ENCODE measurements at places on chromosomes 11 and 22.
A peak's percentile ranks its signal among the peaks of the same experiment; 100 is the strongest.

DNA sequence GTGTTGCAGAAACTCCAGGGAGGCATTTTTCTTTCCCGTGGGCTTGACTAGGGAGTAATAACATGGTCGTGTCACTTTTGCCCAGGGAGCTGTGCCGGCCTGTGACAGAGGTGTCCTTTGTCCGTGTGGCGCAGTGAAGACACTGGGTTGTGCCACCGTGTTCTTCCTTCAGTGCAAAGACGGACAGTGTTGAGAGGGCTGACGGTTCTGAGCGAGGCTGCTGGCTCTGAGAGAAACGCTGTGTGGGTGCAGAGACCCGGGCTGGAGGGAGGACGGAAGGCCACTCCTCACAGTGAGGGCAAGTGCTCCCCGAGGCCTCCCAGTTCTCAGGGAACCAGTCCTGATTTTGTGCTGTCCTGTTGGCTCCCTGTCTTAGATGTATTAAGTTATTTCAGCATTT, 20.2 kb downstream of the NUP50 start:
- no peak for DNase-seq

- DNase-seq = no peak
Measured at GRCh38 chr11:33387581-33387980, 130.4 kb downstream of the HIPK3 start.

- no peak for DNase-seq
Measured at GRCh38 chr22:36352803-36353507, 34.8 kb downstream of the MYH9 start.

DNA sequence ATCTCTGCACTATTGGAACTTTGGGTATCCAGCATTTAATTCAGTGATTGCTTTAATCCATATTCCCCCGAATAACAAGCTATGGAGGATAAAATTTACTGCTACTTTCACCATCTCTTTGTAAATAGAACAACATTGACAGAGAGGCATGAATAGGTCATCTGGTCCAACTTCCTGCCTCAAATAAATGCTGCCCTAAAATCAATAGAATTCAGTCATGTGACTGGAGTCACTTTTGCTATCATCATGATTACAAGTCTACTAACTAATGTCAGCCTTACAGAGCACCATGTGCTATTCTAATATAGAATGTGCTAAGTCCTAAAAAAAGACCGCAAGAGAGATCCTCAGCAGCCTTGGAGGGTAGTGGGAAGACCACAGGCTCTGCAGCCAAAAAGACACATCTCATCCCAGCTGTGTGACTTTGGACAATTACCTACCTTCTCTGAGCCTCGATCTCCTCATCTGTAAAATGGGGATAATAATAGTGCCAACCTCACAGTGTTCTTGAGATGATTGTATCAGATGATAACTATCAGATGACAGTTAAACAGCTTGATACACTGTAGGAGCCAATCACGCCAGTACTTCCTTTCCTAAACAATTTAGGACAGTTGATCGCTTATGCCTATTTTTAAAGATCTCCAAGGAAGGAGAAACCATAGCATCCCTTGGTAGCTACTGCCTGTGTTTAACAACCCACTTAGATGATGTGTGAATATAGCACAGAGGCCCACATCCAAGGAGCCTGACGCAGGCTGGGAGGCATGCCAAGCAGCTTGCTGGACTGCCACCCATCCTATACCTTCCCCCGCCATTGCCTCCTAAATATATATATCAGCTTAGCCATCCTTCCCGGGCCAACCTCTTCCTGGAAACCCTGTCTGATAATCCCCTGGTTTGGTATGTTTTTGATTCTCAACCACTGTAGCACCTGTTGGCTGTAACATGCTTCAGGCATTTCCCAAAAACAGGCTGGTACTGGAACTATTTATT, 77.3 kb upstream of the PHF21A start:
- no peak for DNase-seq

- no peak for DNase-seq
Measured at GRCh38 chr22:44776605-44777363, 24.4 kb downstream of the ARHGAP8 start.

- DNase-seq = peak; percentile 62
Measured at GRCh38 chr11:36164506-36165250, 124.5 kb downstream of the COMMD9 start.

DNA sequence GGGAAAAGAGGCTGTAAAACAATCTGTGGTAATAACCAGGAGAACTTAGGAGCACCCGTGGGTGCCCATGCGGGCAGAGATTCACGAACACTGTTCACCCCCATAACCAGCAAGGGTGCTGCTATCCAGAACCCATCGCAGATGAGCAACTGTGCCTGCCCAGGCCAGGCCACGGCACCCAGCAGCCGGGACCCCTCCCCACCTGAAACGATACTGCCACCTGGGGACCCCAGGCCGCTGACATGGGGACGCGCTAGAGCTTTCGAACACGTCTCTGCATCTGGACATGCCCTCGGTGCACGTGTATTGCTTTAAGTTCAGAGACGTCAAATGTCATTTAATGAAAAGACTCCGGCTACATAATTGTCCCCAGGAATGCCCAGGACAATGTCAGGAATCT, 14.3 kb upstream of the MUC2 start:
- no peak for DNase-seq

DNA sequence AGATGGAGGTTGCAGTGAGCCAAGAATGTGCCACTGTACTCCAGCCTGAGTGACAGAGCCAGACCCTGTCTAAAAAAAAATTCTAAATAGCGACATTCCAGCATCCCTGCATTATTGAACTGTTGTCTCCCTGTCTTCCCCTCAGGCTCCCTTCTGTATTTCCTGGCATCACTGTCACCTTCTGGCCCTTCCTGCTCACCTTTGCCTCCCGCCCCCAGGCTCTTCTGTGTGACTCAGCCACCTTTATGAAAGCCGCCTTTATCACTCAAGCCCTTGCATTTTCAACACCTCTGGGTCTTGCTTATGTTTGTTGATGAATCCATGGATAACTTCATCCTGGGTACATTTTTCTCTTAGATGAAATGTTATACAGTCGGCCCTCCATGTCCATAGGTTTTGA, 21.1 kb downstream of the UBASH3B start:
- DNase-seq = no peak

GRCh38 chr11:124442442-124442841, 3.1 kb downstream of the OR8B8 start:
- DNase-seq = no peak

- DNase-seq = peak; percentile 93
Measured at GRCh38 chr11:27718346-27718862, 18.1 kb upstream of the BDNF start.

DNA sequence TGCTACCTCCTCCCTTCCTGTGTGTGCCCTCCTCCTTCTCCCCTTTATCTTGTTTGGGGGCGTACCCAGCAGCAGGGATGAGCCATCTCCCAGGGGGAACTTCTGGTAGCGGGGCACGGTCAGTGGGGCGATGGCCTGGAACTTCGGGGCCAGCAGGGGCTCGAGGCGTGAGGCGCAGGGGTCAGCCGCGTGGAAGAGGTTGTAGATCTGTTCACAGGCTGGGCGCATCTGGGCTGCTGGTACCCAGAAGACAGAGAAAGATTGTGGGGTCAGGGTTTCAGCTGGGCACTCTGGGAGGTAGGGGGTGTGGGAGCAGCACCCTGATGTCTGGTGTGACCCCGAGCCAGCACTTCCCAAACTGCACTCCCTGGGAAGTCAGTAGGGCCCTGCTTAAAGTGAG, 9.1 kb downstream of the PITPNM1 start:
- no peak for DNase-seq

Measured in ELR (cell line).